ENCODE measurements at places on chromosomes 16 and 17.

GRCh38 chr16:64440005-64440404 is 681.9 kb downstream of the CDH11 start:
- DNase-seq: no peak

DNA sequence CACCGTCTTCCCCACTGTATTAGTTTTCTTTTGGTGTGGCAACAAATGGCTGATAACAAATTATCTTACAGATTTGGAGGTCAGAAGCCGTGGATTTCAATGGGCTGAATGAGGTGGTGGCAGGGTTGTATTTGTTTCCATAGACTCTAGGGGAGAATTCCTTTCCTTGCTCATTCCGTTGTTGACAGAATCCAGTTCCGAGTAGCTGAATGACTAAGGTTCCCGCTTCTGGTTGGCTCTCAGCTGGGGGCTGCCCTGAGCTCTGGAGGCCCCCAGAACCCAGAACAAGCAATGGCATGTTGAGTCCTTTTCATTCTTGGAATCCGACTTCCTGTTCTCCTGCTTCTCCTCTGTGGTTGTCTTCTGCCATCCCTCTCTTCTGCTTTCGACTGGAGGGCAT is 280.4 kb downstream of the SNX29 start:
- DNase-seq: no peak

DNA sequence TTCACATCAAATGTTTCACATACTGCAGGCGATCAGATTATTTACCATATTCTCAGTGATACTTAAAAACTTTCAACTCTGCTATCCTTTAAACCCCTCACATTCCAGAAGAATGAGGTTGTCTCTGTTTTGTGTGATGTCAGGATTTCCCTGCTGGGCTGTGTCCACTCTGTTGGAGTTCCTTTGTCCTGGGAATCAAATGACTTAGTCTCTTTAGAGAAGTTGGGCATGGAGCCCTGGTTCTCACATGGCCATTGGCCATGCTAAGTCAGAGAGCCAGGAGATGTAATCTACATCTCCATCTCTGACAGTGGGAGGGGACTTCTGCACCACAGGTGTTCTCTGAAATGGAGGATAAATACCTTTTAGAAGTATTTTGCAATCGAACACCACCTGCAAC is 205.1 kb upstream of the MAF start:
- no peak for DNase-seq

DNA sequence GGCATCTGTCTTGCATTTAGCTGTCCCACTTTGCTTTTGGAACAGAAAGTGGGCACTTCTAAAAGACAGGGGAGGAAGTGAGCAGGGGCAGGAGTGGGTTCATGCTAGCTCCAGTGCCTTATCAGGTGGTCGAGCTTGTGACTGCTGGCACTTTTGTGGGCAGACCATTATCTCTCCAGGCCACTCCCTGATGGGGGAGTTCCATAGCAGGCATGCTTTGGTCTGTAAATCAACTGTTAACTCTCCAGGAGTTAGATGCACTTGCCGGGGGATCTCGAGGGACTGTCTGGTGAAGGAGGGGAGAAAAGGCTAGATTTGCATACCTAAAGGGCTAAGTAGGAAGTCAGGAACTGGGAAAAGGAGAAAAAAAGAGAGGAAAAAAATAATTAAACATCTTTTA is 9.3 kb upstream of the CARD14 start:
- no peak for DNase-seq

- DNase-seq: peak; percentile 45
These were observed 19.7 kb upstream of the MEIOC start for GRCh38 chr17:44636562-44636961.

GRCh38 chr16:84156342-84156784 is 11.3 kb downstream of the DNAAF1 start:
- DNase-seq: no peak

Data from inflammatory macrophage treated with lipopolysaccharide for 4 hours (primary cell).